Stomach (tissue), 19 donors: ENCODE measurements at places on chromosomes 2 and 18.

DNA sequence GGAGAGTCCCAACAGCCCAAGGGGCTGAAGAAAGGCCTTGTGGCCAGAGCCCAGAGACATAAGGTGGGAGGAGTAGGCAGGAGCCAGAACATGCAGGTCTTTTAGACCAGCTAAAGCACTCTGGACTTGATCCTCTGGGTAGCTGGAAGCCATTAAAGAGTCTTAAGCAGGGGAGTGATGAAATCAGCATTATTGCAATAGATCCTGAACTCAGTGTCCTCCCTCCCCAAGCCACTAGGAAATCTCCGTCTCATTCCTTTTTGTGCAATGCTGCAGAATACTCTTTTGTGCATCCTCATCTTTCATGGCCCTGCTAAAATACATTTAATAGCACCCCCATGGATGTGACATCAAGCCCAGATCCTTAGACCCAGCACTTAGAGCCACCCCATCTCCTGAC, 58.6 kb upstream of the ZCCHC2 start:
- no peak for DNase-seq

GRCh38 chr2:43766006-43766405, 7.8 kb upstream of the DYNC2LI1 start:
- DNase-seq, result no peak

DNA sequence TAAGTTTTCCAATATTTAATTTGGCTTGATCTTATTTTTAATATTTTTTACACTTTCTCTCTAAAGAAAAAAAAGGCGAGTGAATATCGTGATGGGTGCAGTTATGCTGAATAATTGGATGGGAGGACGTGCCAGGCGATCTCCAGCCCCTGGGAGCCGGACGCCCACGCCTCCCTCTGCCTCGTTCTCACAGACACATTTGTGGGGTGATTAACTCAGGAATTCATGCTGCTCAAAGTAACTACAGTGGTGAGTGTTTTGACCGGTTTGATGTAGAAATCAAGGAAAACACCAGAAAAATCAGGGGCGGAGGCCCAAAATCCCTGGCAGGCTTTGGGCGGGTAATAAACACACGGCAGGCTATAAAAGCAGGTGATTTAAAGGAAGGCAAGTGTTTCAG, 736.8 kb upstream of the SALL3 start:
- no peak for DNase-seq

DNA sequence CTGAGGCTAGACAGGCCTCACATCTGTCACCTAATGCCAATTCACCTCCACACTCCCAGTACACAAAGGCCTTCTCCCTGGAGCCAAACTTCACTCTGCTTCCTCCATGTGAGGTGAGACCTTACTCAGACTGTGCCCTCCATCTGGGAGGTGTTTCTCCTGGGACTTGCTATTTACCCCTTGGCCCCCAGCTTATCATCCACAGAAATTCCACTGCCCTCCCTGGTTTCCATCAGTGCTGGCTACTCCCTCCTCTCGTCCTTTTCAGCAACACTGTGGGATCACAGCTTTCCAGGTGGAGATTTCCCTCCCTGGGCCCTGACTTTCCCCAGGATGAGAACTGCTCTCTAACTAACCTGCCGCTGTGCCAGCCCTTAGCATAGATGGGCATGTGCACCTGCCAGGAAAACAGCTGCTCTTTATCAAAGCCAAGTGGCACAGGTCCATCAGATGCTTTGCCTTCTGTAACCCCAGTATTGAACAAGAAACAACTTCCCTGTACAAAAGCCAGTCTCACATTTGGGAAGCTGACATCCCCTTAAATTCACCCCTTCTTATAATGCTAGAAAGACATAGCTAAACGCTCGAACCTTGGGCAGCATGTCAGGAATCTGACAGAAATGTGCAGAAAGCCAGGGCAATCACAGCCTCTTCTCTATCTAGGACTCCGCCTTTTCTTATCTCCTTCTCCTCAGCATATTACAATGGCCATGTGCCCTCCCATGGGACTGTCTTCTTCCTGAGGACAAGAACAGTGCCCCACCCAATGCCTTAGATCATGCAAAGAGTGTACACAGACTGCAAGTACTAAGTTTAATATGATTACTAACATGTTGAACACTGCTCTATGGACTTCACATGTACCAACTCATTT, 535.5 kb upstream of the ID2 start:
- DNase-seq, result no peak

DNA sequence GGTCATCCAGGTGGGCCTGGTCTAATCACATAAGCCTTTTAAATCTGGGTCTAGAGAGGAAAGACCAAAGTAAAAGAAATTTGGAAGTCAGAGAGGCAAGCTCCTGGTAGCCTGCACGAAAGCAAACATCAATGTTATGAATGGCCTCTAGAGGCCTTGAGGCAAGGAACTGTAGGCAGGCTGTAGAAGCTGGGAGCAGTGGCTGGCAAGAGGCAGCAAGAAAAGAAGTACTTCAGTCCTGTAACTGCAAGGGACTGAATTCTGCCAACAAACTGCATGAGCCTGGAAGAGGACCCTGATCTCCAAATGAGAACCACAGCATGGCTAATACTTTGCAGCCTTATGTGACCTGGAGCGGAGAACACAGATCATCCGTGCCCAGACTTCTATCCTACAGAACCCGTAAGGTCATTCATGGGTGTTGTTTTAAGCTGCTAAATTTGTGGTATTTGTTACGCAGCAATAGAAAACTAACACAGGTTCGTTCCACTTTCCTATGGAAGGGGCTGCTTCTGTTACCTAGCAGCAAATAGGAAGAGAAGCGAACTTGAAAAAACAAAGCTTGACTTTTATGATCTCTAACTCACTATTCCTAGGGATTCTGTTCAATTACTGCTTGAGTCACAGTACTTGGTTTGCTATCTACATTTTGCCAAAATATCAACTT, 1.2 kb downstream of the IMMT start:
- DNase-seq, result no peak

GRCh38 chr2:12402440-12403139, 314.1 kb upstream of the TRIB2 start:
- no peak for DNase-seq

- DNase-seq, result no peak
Measured at GRCh38 chr18:21309248-21309647, 67.2 kb downstream of the GREB1L start.

DNA sequence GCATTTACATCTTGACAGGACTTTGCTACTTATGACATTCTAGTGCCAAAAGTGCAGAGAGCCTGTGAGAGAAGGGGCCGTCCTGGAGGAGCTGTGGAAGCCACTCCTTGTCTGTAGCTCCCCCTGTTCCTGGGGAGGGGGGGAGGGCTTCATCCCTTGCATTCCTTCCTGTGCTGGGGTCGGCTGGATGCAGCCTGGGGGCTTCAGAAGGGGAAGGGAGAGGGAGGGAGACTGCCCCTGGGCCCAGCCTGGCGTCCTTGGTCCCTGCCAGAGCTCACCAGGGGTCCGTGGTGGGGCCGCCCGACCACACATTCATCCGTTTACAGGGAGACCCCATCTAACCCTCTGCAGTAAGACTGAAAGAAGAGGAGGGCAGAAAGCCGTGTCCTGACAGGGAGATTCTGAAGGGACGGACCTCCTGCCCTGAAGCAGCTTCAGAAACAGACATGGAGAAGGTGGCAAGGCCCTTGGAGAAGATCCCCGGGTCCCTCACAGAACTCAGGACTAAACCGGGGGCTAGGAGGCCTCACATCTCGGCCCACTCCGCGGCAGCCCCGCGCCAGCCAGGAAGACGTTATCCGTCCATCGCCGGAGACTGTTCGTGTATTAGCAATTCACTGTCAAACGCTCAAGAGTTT, 258.3 kb upstream of the SALL3 start:
- no peak for DNase-seq

DNA sequence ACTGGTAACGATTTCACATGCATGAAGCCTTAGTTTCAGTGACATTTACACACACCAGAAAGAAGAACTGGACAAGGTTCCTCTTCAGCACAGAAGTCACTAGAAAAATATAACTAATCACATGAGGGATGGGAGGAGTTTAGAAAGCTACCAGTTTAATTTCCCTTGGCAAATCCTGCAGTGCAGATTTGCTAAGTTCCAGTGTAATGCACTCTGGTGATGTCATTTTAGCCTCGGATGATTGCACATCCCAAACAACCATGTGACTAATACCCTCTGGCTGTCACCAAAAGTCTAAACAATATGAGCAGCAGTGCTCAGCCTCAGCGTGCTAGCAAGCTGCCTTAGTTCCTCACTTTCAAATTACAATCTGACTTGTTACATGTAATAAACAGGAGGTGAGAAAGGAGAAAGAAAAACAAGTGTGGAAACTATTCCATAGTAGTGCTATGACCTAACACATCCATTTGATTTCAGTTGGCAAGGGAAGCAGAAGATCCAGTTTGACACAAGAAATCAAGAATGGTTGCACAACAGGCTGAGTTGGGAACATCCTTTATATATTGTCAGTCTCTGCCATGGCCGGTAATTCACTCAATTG, 35.3 kb upstream of the PPP1CB start:
- peak; percentile 34 for DNase-seq

- DNase-seq, result no peak
Measured at GRCh38 chr18:55753643-55754263, 165.8 kb upstream of the TCF4 start.

DNA sequence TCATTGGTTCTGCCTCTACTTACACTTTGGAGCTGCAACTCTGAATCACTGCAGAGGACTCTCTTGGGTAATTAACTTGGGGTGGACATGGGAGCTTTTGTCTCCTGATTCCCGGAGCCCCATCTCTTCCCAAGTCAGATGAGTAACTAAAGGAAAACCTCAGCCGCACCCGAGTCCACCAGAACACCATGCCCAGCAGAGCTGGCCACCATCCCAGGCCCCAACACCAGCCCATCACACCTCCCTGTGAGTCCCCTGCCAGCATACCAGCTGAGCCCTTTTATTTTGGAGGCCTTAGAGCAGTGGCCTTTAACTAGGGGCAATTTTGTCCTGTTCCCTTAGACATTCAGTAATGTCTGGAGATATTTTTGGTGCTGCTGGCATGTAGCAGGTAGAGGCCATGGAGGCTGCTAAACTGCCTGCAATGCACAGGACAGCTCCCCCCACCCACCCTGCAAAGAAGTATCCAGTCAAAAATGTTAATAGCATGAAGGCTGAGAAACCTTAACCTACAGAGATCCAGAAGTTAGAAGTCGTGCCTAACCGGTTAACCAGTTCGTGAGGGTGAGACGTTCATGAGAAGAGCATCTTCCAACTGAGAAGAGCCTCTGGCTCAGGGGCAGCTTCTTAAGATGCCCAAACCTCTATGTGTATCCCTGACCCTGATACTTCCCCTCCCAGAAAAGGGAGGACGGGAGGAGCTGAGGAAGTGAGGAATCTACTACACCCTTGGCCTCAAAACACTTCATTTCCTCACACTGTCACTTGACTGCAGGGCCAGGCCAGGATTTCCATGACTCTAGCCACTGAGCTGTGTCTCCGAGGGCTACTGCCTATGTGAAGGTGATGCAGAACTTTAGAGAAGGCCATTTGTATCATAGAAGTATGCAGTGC, 139.9 kb upstream of the EPAS1 start:
- DNase-seq, result no peak

- DNase-seq, result peak; percentile 84
Measured at GRCh38 chr18:59697236-59697932, at the start of gene CCBE1. CCBE1 (minus strand) TSS chr18:59697423.

GRCh38 chr2:48530033-48530811, at the start of gene STON1:
STON1 (plus strand) TSS chr2:48530154; CDS start chr2:48580634, 50,480 bp downstream.
- peak; percentile 84 for DNase-seq

DNA sequence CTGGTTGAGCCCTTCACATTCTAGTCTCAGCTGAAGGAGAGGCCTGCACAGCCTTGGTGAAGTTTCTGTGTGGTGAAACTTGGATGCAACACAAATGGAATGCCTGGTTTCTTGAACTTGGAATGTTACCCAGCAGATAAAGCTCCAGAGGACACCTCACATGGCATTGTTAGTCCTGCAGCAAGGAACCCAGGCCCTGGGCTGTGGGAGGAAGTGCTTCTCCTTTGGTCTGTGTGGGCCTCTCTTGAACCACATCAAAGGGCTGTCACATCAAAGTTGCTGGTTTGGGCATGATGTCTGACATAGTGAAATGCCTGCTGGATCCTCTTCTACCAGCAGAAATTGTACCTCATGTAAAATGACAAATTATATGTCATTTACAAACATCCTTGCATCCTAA, 198.5 kb downstream of the FHOD3 start:
- DNase-seq, result no peak

DNA sequence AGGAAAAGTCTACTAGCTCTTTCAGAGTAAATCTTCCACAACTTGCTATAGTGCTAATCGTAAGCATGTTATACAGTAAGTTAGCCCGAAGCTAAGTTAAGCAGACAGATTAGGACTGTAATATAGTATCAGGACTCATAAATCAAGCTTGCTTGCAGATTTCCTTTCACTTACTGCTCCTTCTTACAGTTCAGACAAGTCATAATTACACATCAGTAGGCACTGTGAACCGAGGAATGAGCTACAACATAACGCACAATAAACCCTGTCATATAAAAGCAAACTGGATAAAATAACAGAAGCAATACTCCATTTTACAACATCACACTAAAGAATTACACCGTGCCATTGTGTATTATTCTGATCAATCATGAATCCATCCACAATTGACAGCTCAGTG, 832.6 kb upstream of the ZEB2 start:
- DNase-seq, result no peak
